ENCODE measurements at places on chromosomes 6 and 20.

- DNase-seq, result no peak
Measured at GRCh38 chr6:1137849-1138248, 174.0 kb upstream of the FOXQ1 start.

GRCh38 chr6:71226151-71226550 lies 62.5 kb upstream of the OGFRL1 start:
- DNase-seq, result no peak

GRCh38 chr6:131683479-131683878 lies 17.7 kb downstream of the OR2A4 start:
- no peak for DNase-seq

DNA sequence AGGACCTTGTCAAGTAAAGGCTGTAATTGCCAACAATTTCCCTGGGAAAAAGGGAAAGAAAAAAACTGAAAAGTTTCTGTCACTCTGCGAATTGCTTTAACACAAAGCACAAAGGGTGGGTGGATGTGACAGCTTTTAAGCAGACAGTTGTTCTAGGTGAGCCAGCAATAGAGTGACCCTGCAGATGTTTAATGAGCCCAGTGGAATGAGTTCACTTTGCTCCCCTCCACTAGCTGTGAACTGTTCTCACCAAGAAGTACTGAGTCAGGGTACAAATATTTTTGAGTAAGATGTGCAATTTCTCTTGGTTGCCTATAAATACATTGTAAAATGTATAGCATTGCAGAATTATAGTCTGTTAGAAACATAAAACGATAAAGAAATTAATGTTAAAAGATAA lies 26.2 kb upstream of the LRRC1 start:
- DNase-seq, result no peak

GRCh38 chr6:38348371-38348770 lies 291.4 kb downstream of the BTBD9 start:
- no peak for DNase-seq

GRCh38 chr6:49550492-49551077 lies at the start of gene C6orf141:
Gene C6orf141, plus strand, starts transcription at chr6:49550668. Its CDS starts 125 bp downstream, at chr6:49550793.
- DNase-seq, result no peak

GRCh38 chr6:94953867-94954631 lies 623.3 kb upstream of the MANEA start:
- no peak for DNase-seq

GRCh38 chr6:157490611-157491269 lies 109.8 kb downstream of the ZDHHC14 start:
- no peak for DNase-seq

DNA sequence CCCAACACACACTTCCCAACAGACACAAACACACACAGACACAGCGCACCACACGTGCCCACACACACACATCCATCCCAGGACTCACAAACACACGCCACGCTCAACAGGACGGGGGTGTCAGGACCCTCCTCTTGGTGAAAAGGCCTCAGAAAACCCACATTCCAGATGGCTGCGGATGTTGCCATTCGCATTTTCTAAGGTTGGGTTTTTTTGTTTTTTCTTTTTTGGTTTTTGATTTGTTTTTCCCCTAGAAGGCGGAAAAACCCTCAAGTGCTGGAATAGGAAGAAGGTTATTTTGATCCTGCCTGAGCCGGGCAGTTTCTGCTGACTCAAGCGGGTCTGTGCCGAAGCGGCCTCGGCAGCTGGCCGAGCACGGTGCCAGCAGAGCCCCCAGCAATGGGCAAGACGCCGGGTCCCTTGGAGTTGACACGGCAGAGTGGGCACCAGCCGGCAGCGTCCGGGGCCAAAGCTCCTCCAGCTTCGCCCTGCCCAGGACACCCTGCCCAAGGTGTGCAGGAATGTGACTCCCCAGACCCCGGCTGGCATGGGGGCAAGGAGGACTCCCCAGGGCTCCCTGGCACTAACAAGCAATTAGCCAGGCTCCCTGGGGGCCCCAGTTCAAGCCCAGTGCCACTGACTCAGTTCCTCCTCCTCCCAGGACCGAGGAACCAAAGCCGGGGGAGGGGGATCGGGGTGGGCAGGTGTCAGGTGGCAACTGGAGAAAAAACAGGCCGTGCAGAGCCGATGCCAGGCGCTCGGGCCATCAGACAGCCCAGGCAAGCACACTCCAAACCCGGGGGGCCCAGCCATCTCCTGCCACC lies 40.9 kb upstream of the ZBP1 start:
- no peak for DNase-seq

GRCh38 chr6:156440688-156441087 lies 336.5 kb upstream of the ARID1B start:
- DNase-seq, result no peak

DNA sequence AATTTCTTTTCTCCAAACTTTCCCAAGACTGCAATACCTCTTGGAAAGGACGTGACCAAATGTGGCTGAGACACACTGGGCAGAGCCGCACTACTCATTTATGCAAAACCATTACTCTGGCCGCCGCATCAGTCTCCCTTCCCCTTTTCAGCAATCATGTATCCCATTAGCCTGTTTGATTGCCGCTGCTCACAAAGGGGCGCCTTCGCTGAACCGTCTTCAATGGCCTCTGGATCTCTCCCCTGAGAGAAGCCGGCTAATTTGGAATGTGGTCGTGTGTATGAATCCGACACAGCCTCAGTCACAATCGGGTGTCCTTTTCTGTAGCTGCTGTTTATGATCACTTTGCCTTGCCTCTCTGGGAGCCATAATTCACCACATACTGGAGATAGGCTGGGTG lies 361.1 kb downstream of the ZFAND3 start:
- no peak for DNase-seq

- DNase-seq, result no peak
Measured at GRCh38 chr6:106141441-106142237, 55.5 kb downstream of the PRDM1 start.

DNA sequence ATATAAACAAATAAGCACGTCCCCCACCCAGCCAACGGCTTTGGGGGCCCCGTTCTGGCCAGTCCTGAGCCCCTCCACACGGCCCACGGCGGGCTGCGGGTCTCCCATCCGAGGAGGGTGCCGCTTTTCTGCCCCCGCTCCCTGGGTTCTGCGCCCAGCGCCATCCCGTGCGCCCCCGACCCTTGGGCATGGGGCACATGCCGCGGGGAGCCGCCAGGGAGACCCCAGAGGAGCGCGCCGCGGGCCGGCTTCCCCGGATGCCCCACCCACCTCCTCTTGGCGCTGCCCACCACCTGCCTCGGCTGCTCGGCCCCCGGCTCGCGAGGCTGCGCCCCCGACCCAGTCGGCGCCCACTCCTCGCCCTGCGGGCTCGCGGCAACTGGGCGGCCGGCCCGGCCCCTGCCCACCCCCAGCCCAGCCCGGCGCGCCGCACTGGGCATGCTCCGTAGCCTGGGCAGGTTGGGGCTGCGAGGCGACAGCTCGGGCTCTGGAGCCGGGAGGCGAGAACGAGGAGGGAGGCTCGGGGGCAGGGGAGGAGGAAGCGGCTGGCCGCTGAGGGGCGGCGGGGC lies 570 bp upstream of the PLCB4 start:
- DNase-seq, result no peak

- no peak for DNase-seq
Measured at GRCh38 chr20:63494420-63495166, 4.3 kb downstream of the EEF1A2 start.

GRCh38 chr6:170087941-170088581 lies 202.8 kb downstream of the DLL1 start:
- peak; percentile 15 for DNase-seq

GRCh38 chr20:62088258-62089127 lies 22.8 kb upstream of the TAF4 start:
- DNase-seq, result no peak

DNA sequence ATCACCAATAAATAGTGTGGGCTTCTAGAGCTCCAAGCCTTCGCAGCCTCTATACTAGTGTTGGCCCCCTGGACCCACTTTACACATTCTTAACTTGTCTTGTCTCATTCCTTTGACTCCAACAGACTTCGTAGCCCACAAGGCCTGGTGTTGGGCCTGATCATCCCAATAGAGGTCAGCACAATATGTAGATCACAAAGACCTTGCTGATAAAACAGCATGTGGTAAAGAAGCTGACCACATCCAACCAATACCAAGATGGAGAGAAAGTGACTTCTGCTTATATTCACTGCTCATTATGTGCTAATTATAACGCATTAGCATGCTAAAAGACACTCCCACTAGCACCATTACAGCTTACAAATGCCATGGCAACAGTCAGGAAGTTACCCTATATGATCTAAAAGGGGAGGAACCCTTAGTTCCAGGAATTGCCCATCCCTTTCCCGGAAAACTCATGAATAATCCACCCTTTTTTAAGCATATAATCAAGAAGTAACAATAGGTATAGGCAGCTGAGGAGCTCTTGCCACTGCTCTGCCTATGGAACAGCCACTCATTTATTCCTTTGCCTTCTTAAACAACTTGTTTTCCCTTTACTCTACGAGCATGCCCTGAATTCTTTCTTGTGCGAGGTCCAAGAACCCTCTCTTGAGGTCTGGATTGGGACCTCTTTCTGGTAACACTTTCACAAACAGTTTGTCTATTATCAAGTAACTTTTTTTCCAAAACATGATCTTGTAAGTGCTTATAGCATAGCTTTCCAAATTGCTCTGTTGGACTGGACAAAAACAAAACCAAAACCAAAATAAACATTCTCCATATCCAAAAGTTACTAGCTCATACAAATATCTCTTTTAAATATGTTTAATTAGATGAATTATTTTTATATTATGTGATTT lies 54.6 kb upstream of the ECHDC1 start:
- no peak for DNase-seq

GRCh38 chr6:135858931-135859330 lies 7.4 kb downstream of the PDE7B start:
- DNase-seq, result no peak

DNA sequence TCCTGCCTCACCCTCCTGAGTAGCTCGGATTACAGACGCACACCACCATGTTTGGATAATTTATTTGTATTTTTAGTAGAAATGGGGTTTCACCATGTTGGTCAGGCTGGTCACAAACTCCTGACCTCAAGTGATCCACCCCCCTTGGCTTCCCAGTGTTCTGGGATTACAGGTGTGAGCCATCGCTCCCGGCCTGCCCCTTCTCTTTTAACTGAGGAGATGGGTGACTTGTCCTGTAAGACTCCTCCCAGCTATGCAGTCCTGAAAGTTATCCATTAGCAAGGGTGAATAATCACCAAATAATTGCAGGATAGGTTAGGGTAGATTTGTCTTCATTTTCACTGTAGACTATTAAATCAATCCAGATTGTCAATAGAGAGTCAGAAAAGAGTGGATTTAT lies 40.5 kb upstream of the JARID2 start:
- no peak for DNase-seq

DNA sequence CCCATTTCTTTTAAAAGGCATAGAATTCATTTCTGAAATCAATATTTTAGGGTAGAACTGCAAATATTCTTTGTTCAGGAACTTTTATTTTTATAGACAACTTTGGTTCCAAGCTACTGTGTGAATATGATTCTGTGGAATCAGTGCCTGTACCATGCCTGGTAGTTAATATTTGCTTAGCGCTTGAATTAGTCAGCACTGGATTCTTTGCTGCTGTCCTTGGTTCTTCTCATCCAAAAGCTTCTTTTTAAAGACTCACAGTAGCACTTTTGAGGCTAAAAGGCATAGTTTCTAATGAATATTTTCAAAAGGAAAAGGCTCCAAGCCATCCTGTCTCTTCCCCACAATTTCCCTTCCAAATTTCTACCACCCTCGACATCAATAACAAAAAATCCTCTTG lies 109.5 kb downstream of the SLC35F1 start:
- DNase-seq, result no peak

GRCh38 chr6:106981926-106982325 lies 7.4 kb upstream of the CD24 start:
- no peak for DNase-seq

DNA sequence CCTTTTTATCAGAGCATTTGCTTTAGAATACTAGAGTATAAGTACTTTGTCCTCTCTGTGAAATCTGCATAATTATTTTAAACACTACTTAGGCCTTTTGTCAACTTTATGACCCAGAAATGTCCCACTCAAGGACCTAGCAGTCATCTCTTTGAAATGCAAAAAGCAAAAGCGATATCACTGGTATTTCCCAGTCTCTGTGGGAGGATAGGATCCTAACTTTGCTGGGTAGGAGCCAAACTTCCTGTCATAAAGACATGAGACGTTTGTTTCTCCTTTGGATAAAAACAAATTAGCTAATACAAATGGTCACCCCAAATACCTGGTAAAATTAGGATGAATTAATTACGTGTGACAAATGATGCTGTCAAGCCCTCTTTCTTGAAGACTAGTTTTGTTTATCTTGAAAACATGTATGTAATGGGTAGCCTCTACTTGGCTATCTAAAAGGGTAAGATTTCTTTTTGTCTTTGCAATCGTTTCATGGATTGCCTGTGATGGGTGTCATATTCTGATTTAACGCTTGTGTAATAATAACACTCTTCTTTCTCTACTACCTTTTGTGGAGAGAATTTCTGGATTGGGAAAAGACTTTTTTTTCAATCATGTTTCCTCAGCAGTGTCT lies 36.2 kb downstream of the DCDC2 start:
- DNase-seq, result no peak

DNA sequence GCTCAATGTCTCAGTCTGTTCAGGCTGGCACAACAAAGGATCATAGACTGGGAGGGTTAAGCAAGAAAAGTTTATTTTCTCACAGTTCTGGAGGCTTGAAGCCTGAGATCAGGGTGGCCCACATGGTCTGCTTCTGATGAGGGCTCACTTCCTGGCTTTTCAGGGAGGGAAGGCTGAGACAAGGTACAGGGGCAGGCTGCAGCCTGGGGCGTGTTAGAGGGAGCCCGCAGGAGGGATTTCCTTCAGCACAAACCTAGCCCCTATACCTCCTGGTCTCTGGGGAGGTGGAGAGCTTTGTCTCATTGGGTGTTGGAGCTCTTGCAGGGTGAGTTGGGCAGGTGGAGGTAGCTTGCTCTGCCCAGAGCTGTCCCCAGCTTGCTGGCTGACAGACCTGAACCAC lies 81.1 kb upstream of the GPR6 start:
- no peak for DNase-seq

- no peak for DNase-seq
Measured at GRCh38 chr20:57779401-57780003, 69.7 kb upstream of the PMEPA1 start.

DNA sequence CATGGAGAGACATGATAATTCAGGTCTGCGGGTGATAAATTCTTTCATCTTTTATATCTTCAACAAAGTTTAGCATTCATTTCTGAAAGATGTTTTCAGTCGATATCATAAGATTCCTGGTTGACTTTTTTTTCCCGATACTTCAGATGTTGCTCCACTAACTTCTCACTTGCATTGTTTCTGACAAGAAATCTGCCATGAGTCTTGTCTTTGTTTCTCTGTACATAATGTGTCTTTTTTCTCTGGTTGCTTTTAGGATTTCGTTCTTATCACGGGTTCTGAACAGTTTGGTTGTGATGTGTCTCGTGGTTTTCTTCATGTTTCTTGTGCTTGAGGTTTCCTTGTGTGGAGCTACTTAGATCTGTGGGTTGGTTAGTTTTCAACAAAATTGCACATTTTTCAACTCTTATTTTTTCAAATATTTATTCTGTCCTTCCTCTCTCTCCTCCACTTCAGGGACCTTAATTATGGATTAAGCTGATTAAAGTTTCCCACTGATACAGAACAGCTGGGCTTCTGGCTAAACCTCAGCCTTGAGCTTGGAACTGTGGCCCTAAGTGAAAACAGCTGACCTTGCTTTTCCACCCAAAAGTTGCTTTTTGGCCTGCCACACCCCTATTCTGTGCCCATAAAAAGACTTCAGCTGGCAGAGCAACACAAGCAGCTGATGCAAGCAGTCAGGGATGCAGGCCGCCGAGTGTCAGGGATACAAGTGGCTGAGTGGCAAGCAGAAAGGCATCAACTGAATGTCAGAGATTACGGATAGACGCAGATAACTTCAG lies 97.9 kb upstream of the SNX9 start:
- no peak for DNase-seq

All from stimulated activated CD8-positive, alpha-beta memory T cell treated with anti-CD3 and anti-CD28 coated beads, Interleukin-4, amount 100 ng/mL, for 1 hour (primary cell).